ENCODE measurements at places on chromosomes 13 and 19.

GRCh38 chr19:34184880-34185491 is 12.7 kb downstream of the LSM14A start:
- no peak for ATAC-seq

- peak; percentile 64 for ATAC-seq
Observed at GRCh38 chr13:51125495-51126226, 14.6 kb upstream of the C13orf42 start.

DNA sequence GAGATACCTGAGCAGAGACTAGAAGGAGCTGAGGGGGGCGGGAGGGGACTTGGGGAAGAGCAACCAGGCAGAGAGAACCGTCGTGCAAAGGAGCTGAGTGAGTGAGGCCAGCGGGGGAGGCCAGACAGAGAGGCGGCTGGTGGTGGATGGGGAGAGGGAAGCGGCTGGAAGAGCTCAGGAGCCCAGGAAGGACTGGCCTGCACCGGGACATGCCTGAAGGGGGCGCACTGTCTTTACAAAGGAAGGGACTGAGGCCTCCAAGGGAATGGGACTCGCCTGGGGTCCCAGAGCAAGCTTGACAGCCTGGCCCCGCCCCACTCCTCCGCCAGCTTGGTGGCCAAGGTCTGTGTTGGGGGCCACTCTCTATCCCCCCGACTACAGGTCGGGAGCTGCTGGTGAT is 14.9 kb downstream of the ONECUT3 start:
- no peak for ATAC-seq

GRCh38 chr19:47614021-47614295 is 5.0 kb downstream of the BICRA start:
- ATAC-seq: no peak

All from activated CD4-positive, CD25-positive, alpha-beta regulatory T cell treated with anti-CD3 and anti-CD28 coated beads, Interleukin-2, amount 50 U/mL, for 24 hours (primary cell).